Neural crest cell (in vitro differentiated cells): ENCODE measurements at places on chromosomes 4 and X. TPM values are rescaled to one million over a fixed set of nuclear protein-coding genes. Genes with fewer than 3 reads are reported as not detected.
A peak's percentile ranks its signal among the peaks of the same experiment; 100 is the strongest.

GRCh38 chrX:15607067-15607466, 6.3 kb upstream of the ACE2 start:
- H3K36me3 ChIP-seq = no peaks in the 10 kb centered on the region
- peaks cover 4% of the 10 kb centered on the region for H3K4me1 ChIP-seq
- H3K27ac ChIP-seq = peak overlapping the region; percentile 52
- H3K27me3 ChIP-seq = no peaks in the 10 kb centered on the region
- no peak overlapping the region for H3K4me3 ChIP-seq
- no peak for DNase-seq

P2RY4 gene
- total RNA-seq = 0.19 TPM in 1 of 2 replicates, not detected in the other

- peaks cover 25% of the 10 kb centered on the region for H3K27me3 ChIP-seq
- no peak overlapping the region for H3K4me3 ChIP-seq
- H3K27ac ChIP-seq = no peak overlapping the region
- H3K36me3 ChIP-seq = no peaks in the 10 kb centered on the region
- H3K4me1 ChIP-seq = peaks cover 21% of the 10 kb centered on the region
- no peak for DNase-seq
Measured at GRCh38 chr4:183094393-183095198, 4.5 kb upstream of the WWC2 start.

GRCh38 chr4:80500613-80501012, 165.1 kb downstream of the CFAP299 start:
- no peak for DNase-seq
- no peaks in the 10 kb centered on the region for H3K4me1 ChIP-seq
- peaks cover 5% of the 10 kb centered on the region for H3K27me3 ChIP-seq
- no peak overlapping the region for H3K4me3 ChIP-seq
- H3K36me3 ChIP-seq = no peaks in the 10 kb centered on the region
- H3K27ac ChIP-seq = no peak overlapping the region

- H3K36me3 ChIP-seq = no peaks in the 10 kb centered on the region
- H3K4me1 ChIP-seq = peaks cover 37% of the 10 kb centered on the region
- H3K27ac ChIP-seq = no peak overlapping the region
- DNase-seq = no peak
Measured at GRCh38 chr4:39699687-39700409, 1.9 kb downstream of the UBE2K start.

NPY1R gene
- 0.41 and 0.49 TPM in 2 replicates for total RNA-seq

DNA sequence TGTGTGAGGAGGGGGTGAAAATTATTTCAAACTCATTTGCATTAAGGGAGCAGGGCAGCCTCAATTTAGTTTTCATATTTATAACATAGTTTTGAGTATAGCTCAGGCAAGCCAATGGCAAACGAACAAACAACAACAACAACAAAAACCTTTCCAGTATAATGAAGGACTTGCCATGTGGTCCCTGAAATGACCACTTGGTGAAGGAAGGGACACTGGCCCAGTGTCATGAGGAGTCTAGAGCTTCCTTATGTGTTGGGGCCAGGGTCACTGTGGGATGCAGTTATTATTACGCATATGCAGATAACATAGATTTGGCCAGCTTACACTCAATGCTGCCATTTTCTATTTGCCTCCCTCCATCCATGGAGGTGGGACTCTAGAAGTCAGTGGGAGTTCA, 23.3 kb downstream of the NKX3-2 start:
- H3K4me3 ChIP-seq = no peak overlapping the region
- H3K27ac ChIP-seq = no peak overlapping the region
- peaks cover 59% of the 10 kb centered on the region for H3K27me3 ChIP-seq
- H3K4me1 ChIP-seq = no peaks in the 10 kb centered on the region
- peaks cover 3% of the 10 kb centered on the region for H3K36me3 ChIP-seq

DNA sequence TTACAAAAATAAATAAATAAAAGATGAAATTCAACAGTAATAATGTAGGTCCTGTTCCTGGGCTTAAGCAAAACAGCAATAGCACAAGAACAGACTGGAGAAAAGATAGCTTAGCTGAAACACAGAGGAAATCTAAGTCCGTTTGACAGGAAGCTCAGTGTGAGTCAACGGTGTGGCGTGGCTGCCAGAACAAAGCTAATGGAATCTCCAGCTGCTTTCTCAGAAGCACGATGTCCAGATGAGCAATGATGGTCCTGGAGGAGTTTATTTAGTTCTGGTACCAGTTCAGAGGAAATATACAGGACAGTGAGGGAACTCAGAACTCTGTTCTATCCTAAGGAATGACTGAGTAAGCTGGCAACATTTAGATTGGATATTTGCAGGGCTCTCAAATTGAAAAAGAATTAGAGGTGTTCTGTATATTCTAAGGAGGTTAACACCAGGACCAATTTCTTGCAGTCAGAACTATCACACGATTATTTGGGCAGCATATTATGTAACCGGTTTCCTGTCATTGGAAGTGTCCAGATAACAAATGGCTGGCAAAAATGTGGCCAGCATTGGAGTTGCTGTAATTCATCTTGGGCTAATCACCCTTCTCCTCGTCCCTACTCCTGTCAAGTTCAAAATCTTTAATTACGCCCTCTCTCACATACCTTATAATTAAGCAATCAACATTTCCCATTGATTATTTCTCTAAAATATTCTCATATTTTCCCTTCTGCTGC, 12.7 kb downstream of the GAB3 start:
- peaks cover 3% of the 10 kb centered on the region for H3K27me3 ChIP-seq
- H3K36me3 ChIP-seq = no peaks in the 10 kb centered on the region

DNA sequence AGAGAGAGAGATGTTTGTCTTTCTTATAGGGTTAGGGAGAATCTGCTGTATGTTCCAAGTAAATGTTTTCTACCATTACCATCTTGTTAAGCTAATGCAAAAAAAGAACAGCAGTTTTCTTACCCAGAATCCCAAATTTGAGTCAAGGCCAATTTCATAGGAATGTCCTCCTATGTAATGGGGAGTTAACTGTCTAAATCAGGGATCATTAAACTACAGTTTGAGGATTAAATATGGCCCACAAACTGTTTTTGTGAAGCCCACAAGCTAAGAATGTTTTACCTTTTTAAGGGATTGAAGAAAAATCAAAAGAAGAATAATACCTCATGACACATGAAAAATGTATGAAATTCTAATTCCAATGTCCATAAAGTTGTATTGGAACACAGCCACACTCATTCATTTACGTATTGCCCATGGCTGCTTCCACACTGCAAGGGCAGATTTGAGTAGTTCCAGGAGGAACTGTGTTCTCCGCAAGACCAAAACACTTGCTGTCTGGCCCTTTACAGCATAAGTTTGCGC, 113.2 kb upstream of the SPRY1 start:
- DNase-seq = no peak
- H3K4me1 ChIP-seq = peaks cover 17% of the 10 kb centered on the region
- no peak overlapping the region for H3K27ac ChIP-seq
- peaks cover 7% of the 10 kb centered on the region for H3K36me3 ChIP-seq
- no peak overlapping the region for H3K4me3 ChIP-seq
